Renal cortical epithelial cell (primary cell): ENCODE measurements at places on chromosomes 16 and 17. TPM values are rescaled to one million over a fixed set of nuclear protein-coding genes. Genes with fewer than 3 reads are reported as not detected.

Gene BAIAP3
- total RNA-seq: 2.1 and 3.0 TPM in 2 replicates

Gene ADCY9
- total RNA-seq: 7.1 and 20.2 TPM in 2 replicates

Gene GALR2
- 0.10 TPM in 1 of 2 replicates, not detected in the other for total RNA-seq

Gene NPEPPS
- total RNA-seq: 168 and 387 TPM in 2 replicates

Gene RBL2
- total RNA-seq: 32.6 and 59.6 TPM in 2 replicates

Gene SLC5A10
- 0.50 and 0.87 TPM in 2 replicates for total RNA-seq

Gene SSTR5
- total RNA-seq: 0.40 TPM in 1 of 2 replicates, not detected in the other

Gene MC1R
- 2.3 and 9.3 TPM in 2 replicates for total RNA-seq

Gene TMC8
- total RNA-seq: 0.05 TPM in 1 of 2 replicates, not detected in the other

Gene ELAC2
- 78.5 and 117 TPM in 2 replicates for total RNA-seq

DNA sequence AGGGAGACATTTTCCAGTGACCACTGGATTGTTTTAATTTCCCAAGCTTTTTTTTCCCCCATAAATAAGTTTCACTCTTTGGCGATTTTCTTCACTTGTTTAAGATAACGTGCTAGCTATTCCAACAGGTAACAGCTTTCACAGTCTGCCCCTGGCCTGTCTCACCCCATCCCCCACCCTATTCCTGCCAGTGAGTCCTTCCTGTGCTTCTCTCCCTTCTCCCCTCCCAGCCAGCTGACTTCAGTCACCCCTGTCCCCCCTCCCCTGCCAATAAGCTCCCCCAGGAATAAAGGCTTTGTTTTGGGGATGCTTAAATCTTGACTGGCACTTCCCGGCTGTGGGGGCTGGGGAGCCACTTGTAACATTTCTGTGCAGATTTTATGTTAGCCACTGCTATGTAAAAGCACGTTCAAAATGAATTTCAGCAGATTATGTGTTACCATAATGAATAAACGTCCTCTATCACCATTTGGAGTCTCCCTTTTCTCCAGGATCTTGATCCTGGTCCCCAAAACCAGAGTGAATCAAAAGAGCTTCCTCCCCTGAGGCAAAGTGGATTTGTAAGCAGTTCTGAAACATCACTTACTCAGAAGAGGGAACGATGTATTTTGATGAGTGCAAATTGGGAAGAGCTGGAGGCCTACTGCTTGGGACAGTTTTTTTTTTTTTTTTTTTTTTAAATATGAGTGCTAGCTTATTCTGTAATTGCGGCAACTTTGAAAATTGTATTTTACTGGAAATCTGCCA, 58.2 kb downstream of the IGF2BP1 start:
- DNase-seq: no peak

DNA sequence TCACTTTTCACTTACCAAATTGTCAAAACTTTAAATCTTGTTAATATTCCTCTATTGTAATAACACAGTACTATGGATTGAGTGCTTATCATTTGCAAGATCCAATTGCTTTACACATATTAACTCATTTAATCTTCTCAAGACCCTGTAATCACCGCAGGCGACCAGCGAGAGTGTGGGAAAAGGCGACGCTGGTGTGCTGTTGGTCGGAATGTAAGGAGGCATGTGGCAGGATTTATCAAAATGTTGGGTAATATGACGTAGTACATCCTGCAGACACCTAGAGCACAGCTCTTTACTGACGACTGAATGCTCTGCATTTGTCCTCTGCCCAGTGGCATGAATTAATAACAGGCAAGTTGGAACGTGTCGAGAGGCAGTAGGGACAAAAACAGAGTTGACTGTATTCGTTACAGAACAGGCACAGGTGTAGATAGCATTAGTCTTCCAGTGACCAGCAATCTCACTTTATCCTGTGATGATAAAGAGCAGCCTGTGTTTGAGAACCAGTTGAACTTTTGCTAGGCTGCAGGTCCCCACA, 80.3 kb downstream of the TNRC6C start:
- no peak for DNase-seq

- no peak for DNase-seq
Observed at GRCh38 chr17:82234211-82235055, 5.6 kb downstream of the SLC16A3 start.

DNA sequence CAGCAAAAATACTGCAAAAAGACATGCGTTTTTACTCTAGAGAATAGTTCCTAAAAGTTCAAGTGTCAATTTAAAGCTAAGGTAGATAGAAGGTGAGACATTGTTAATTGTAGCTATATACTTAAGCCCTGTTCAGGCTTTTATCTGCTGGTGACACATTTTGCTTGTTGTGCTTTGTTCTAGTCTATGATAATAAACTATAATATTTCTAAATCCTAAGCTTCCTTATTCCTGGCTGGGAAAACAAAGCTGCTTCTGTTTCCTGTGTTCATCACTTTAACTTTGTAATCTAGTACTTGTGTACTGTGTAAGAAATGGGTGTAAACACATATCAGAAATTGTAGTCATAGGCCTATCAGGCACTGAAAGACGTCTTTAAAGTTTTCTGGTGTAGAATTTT, 77.3 kb downstream of the EFCAB13 start:
- no peak for DNase-seq

GRCh38 chr17:77231076-77231871, 90.5 kb downstream of the SEC14L1 start:
- no peak for DNase-seq

DNA sequence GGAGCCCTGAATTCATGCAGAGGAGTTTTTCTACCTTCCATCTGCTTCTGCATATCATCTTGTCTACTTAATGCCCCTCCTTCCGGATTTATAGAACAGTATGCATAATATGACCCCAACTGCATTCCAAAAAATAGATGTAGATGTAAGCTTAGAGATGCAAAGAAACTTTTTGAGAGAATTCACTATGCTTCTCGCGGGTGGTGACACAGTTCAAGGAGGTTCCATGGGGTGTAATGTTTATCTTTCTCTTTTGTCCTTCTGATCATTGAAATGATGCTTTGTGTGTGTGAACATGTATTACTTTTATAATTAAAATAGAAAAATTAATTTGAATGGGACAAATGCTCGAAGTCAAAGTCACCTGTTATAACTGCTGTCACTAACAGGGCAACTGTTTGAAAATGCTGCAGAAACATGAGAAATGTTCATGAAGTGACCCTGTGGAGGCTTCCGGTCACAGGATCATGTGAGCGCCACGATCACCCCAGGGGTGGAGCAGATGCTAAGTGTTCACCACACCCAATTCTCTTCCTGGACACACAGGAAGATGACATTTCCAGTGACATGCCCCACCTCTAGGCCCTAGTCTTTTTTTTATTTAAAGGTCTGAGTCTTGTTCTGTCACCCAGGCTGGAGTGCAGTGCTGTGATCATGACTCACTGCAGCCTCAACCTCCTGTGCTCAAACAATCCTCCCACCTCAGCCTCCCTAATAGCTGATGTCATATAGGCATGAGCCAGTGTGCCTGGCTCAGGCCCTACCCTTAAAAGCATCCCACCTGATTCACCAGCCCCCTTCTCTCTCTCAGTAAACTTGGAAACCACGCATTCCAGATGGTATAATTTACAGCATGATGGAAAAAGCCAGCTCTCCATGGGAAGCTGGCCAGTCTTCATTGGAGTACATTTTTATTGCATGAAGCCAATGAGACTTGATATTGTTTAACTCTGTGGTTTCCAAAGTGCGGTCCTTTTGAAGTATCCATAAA, 21.0 kb upstream of the AGRP start:
- DNase-seq: no peak

GRCh38 chr16:22427556-22427955, 53.1 kb upstream of the CDR2 start:
- no peak for DNase-seq

- peak; percentile 42 for DNase-seq
Observed at GRCh38 chr17:63571632-63572310, 21.5 kb downstream of the DCAF7 start.

DNA sequence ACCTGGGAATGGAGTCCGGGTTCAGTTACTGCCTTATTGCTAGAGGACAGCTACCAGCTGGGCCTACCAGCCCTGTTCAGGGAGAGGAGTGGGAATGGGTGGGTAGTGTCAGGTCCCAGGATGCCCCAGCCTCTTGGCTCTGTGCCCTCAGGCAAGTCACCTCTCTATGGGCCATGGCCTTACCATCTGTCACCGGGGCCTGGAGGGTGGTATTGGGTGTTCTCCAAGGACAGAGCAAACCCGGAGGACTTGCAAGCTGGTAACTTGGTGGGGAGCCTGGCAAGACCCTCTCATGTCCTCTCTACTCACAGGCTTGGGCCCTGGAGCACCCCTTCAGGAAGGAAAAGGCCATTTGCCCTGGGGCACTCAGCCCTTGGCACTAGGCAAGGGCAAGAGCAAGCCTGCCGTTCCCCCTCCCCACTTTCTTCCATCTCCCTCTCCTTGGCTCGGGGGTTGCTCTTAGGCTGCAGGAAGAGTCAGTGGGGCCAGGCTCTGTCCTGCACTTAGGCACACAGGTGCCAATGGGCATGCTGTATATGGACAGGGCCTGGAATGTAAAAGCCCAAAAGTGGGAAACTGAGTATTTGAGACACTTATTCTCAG, 170.0 kb upstream of the ZNF267 start:
- DNase-seq: no peak

DNA sequence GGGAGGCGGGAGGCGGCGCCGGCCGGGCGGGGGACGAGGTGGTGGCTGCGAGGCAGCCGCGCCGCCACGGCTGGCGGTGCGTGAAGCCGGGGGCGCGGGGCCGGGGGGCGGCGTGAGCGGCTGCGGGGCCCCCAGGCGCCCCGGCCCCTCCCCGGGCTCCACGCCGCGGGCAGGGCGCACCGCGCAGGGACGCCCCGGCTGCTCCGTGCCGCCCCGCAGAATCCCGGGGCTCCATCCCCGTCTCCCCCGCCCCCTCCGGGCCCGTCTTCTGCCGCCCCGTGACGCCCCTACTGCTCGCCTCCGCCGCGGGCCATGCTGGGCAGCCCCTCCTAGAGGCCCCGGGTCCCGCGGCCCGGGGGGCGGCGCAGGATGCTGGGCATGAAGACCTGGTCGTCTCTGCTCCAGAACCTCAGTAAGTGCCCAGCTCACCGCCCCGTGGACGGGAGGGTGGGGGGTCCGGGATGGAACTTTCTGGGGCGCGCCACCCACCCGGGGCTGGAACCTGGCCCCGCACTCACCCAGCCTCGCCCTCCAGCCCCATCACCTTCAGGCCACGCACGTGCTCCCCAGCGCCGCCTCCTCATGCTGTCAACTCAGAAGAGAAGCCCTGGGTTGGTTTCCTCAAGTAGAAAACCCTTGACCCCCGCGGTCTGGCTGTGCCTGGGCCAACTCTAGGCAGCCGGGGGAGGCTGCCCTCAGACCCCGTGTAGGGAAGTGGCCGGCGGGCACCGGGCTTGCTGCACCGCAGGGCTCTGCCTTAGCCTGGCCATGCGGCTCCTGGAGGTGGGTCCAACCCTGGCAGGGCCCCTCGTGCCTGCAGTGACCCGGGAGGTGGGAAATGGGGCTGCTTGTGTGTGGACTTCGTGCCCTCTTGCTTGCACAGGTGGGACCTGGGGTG, 150.2 kb upstream of the GSE1 start:
- DNase-seq: no peak

GRCh38 chr17:82300707-82301270, 16.6 kb downstream of the CD7 start:
- DNase-seq: no peak

DNA sequence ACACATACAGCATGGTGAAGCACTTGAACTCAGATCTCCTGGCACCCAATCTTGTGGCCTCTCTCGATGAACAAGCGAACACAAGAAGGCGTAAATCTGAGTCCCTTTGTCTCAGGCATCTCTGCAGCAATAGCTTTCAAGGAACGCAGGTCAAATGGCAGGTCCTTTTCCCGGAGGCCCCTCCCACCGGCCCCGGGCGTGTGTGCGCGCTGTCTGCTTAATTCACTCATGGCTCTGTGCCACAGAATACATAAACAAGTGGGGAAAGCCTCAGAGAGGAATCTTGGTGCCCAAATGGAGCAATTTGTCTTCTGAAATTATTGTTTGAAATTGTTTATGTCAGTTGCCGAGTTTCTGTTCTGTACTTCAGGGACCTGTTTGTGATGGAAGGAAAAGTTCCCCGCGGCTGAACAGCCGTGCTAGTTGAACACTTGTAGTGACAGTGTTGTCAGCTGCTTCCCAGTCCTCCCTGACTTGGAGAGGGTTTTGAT, 14.8 kb downstream of the MYOCD start:
- DNase-seq: no peak

GRCh38 chr17:39979893-39980350, 685 bp upstream of the PSMD3 start:
- peak; percentile 12 for DNase-seq

DNA sequence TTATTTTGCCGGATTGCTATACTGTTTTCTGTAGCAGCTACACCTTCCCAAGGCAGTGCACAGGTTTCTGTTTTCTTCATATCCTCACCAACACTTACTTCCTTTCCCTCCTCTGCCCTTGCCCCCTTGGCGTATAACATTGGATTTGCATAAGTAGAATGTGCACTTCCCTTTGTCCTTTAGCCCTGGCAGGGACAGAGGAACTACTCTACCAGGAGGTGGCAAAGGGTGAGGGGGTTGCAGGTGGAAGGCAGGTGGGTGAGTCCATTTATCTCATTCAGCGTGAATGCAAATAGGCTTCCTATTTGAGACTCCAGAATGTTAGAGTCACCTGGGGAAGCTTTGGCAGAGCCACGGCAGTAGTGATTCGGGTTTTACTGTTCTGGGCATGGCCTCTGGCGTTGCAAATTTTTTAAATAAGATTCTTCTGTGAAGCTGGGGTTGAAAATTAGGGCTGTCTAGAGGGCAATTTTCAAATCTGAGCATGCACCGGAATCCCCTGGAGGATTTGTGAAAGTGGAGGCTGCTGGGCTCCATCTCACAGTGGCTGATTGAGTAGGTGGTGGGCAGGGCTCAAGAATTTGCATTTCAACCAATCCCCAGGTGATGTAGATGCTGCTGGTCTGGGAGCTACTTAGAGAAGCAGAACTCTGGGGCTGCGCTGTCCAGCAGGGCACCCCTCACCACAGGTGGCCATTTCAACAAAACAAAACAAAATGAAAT, 84.7 kb downstream of the PLCG2 start:
- DNase-seq: no peak

DNA sequence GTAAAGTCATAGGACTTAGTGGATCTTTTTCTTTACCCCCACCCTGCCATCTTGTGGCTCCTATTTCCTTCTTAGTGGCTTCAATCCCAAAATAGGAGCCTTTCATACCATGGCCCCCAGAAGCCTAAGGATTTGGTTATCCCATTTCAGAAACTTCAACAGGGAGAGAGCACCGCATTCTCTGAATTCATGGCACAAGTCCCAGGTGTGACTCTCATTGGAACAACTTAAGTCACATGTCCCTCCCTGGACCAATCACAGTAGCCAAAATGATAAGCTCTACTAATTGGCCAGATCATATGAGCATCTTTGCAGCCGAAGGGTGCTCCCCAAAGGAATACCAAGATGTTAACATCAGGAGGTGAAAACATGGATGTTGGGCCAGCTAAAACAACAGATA, 43.2 kb downstream of the AXIN2 start:
- DNase-seq: no peak

DNA sequence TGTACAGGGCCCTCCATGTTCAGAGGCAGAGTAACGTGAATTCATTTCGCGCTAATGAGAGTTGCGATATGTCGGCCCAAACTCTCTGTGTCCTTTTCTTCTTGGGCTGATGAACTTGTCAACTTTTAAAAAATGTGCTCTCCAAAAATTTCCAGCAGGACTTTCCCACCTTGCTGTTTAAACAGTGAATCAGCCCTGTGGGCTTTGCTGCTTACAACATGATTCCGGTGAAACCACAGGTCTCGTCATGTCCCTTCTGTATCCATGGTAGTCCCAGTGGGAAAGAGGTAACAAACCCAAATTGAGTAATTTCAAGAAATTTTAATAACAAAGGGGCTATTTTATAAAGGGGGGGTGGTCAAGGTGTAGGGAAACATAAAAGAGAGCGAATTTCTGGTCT, 612.9 kb downstream of the MAF start:
- DNase-seq: peak; percentile 2
